Skin of body (tissue), 3 donors: ENCODE measurements at places on chromosomes 2 and 18. TPM values are rescaled to one million over a fixed set of nuclear protein-coding genes. Genes with fewer than 3 reads are reported as not detected.

ALK gene
- total RNA-seq = 0.10 TPM

EPB41L3 gene
- total RNA-seq = 40.1 TPM

CSRNP3 gene
- 5.5 TPM for total RNA-seq

KIAA2012 gene
- 0.10 TPM for total RNA-seq

SPIRE1 gene
- total RNA-seq = 20.3 TPM

TTC21B gene
- total RNA-seq = 55.2 TPM

GRCh38 chr2:127592761-127593227, 53.2 kb upstream of the GPR17 start:
- no peak for DNase-seq

DNA sequence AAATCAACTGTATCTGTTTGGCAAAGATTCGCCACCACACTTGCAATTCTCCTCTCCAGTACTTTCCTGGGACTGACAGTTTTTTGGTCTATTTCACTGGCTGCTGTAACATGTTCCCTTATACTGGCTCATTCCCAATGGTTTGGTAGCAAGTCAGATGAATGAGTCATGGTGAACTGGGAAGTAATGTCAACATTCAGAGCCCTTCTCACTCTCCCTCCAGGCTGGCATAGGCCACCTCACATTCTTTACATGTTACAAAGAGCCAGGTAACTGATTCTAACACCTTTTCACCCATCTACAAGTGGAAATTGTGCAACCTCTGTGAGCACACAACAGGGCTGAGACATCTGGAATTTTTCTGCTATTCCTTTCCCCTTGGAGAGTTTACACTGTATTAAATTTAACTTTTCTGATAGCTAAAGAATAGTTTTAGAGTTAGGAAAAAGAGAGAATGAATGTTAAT, 111.3 kb upstream of the TLK1 start:
- DNase-seq = no peak

- no peak for DNase-seq
These were observed 187.3 kb downstream of the CAMKMT start for GRCh38 chr2:44549099-44549471.

DNA sequence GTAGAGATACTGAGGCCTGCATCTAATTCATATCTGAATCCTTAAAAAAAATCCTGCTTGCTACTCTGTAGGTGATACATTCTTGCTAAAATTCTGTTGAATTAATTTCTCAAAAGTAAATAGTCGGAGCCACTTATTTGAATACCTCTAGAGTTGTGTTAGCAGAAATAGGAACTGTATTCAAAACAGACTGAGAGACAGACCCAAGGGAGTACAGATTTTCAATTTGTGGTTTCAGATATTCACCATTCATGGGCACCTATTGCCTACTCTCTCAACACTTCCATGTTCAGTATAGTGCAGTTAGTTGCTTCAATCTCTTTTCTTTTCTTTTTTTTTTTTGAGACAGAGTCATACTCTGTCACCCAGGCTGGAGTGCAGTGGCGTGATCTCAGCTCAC, 46.6 kb upstream of the CTLA4 start:
- no peak for DNase-seq

DNA sequence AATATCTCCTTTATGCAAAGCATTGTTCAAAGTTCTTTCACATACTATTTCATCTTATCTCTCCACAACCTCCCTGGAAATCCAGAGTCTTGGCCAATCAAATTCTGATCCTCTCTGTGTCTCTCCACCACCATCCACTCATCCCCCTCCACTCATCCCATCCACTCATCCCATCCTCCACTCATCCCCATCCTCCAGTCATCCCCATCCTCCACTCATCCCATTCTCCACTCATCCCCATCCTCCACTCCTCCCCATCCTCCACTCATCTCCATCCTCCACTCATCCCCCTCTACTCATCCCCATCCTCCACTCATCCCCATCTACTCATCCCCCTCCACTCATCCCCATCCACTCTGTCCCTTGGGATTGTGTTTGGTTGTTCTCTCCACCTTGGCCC, 101.1 kb downstream of the BCL2 start:
- DNase-seq = no peak

DNA sequence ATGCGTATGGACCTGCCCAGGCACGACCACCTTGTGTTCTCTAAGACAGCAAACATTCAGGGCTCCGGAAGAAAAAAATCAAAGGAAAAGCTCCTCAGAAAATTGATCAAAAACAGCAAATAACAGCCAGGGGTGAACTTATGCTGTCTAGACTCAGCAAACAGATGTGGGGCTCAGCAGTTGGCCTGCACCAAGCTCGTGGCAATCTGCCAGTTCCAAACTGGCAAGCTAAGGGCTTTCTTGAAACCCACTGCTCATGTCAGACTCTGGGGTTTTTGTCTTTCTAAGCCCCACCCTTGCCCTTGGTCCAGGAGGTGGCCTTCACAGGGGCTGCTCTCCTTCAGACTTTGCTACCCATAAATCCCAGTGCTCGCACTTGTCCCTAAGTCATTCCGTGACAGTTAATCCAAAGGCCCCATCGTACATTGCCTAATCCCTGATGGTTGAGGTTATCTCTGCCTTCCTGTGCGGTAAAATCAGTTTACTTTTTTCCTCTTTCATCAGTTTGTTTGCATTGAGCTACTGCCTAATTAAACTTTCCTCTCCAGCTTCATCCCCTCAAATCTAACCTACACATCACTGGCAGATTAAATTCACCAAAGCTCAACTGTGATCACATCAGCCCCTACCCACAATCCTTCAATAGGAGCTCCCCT, 408.0 kb downstream of the LRATD1 start:
- no peak for DNase-seq

DNA sequence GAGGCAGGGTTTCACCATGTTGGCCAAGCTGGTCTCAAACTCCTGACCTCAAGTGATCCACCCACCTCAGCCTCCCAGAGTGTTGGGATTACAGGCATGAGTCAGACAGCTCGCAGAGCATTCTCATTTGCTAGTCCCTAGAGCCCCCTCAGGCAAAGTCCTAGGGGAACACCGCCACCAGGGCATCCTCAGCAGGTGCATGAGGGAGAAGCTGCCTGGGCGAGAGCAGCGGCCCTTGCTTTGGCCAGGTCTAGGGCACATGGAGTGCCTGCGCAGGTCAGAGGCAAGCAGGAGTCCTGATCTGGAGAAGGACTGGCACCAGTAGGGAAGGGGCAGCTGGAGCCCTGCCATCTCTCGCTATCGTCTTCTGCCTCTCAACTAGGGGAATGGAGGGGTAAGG, 32.4 kb downstream of the NGEF start:
- no peak for DNase-seq

DNA sequence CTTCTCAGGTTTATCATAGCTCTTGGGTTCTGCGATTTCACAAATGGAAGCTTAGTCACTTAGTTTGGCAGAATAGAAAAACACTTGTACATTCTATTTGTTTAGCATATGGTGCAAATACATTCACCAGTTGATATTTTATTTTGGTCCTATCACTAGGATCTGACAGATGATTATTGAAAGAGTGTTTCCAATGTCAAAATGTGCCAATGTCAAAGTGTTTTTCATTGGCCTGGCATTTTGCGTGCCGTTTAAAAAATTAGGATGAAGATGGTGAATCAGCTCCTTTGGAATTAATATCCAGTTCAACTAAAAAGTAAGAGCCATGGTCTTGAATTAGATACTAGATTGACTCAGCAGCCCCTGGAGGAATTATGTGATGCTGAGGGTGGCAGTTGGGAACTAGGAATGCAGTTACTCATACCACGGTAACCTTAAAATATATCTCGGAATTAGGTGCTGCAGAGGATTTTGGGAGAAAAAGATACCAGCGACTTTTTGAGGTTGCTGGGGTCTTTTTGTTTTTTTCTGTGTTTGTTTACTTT, 87.0 kb downstream of the SPHKAP start:
- no peak for DNase-seq

GRCh38 chr2:215171151-215171550, 32.7 kb upstream of the ABCA12 start:
- DNase-seq = no peak
